ENCODE measurements at places on chromosomes 1 and 21.

GRCh38 chr1:46183079-46183847 is 7.0 kb upstream of the P3R3URF start:
- DNase-seq, result no peak

- peak; percentile 71 for DNase-seq
Measured at GRCh38 chr1:156838972-156839371, 19.9 kb downstream of the INSRR start.

DNA sequence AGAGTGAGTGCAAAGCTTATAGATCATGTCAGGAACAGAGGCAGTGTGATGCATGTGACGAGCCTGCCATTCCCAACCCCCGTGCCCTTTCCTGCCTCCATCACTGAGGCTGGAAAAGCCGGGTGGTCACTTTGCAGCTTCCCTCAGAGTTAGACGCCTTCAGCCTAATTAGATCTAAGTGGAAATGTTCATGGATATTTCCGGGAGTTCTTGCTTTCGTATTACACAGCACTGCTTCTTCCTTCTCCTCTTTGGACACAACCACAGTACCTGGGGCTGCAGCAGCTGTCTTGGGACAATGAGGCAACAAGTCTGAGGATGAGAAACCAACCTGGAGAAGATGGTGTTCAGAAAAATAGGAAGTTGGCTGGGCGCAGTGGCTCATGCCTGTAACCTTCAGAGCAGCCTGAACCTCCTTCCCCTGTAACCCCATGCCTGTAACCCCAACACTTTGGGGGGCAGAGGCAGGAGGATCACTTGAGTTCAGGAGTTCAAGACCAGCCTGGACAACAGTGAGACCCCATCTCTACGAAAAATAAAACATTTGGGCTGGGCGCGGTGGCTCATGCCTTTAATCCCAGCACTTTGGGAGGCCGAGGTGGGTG is 24.5 kb downstream of the SERINC2 start:
- DNase-seq, result no peak

DNA sequence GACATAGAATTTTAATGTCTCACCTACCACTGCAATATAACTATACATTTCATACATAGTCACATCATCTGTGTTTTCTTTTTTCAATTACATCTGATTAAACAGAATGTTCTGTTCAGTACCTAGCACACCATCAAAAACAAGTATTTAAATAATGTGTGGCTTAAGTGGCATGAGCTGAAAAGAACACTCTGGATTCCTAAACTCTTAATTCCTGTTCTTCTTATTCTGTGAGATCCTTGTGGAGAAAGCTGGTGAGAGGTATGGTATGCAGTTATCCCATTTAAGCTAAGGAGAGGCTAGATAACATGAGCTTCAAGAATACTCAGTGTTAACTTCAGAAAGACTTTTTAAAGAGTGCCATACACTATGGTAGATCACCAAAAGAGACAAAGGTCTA is 5.5 kb downstream of the TP53BP2 start:
- DNase-seq, result no peak

DNA sequence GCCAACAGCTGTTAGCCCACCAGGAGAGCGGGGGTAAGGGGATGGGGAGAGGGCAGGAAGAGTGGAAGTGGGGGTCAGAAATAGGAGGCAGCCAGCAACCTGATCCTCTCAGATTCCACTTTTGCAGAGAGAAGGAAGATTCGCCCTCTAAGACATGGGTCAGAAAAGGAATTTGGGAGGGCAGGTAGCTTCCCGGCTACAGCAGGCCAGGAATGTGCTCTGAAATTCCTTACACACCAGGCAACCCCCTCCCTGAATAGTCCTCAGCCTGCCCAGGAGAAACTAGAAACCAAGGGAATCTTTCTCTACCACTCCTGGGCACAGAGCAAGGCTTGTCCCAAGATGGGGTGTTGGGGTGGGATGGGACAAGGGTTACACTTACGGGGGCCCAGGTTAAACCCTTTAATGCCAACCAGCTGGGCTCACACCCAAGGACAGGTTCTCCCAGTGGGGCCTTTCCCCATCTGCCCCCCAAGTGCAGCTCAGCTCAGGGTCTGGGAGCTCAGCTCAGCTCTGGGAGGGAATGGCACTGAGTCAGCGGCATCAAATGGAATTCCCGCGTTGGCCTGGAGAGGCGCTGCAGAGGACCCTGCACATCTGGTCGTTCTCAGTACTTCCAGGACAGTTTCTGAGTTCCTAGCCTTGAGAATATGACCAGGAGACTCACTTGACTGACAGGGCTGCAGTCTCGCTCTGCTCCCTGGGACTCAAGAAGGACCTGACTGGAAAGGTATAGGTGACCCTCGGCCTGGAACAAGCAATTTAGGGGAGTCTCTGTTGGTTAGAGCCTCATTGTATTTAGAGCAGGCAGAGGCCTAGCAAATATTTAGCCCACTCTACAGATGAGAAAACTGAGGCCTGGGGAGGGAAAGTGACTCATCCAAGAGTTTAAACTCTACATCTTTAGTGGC is 761 bp downstream of the TNNT2 start:
- peak; percentile 49 for DNase-seq

- no peak for DNase-seq
Measured at GRCh38 chr1:107776900-107777663, 187.9 kb downstream of the VAV3 start.

GRCh38 chr1:81498471-81499462 is 302.0 kb upstream of the ADGRL2 start:
- DNase-seq, result no peak

DNA sequence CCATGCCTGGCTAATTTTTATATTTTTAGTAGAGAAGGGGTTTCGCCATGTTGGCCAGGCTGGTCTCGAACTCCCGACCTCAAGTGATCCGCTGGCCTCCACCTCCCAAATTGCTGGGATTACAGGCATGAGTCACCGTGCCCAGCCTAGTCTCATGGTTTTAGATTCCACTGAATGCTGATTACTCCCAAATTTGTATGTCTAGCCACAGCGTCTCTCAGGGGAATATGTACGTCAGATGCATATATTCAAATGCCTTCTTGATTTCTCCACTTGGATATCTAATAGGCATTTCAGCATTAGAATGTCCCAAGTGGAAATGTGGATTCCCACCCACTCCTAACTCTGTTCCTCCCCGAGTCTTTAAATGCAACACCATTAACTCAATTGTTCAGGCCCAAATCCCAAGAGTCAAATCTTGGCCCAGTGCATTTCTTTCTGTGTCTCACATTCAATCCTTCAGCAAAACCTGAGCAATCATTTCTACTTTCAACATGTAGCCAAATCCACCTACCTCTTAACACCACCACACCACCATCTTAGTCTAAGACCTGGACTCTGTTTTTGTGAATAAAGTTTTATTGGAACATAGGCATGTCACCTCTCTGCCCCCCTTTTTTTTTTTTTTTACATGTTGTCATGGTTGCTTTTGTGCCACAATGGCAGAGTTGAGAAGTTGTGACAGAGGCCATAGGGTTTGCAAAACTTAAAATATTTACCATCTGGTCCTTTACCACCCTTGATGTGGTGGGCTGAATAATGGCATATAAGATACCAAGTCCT is 9.8 kb upstream of the CAMTA1 start:
- DNase-seq, result no peak

GRCh38 chr1:155078469-155079209 is at the start of gene EFNA3:
EFNA3 (plus strand) TSS chr1:155078837; CDS start chr1:155078942, 105 bp downstream.
- peak; percentile 84 for DNase-seq

GRCh38 chr1:17984583-17984982 is 123.0 kb upstream of the IGSF21 start:
- peak; percentile 62 for DNase-seq

- DNase-seq, result no peak
Measured at GRCh38 chr1:185292237-185292636, 24.8 kb downstream of the IVNS1ABP start.

DNA sequence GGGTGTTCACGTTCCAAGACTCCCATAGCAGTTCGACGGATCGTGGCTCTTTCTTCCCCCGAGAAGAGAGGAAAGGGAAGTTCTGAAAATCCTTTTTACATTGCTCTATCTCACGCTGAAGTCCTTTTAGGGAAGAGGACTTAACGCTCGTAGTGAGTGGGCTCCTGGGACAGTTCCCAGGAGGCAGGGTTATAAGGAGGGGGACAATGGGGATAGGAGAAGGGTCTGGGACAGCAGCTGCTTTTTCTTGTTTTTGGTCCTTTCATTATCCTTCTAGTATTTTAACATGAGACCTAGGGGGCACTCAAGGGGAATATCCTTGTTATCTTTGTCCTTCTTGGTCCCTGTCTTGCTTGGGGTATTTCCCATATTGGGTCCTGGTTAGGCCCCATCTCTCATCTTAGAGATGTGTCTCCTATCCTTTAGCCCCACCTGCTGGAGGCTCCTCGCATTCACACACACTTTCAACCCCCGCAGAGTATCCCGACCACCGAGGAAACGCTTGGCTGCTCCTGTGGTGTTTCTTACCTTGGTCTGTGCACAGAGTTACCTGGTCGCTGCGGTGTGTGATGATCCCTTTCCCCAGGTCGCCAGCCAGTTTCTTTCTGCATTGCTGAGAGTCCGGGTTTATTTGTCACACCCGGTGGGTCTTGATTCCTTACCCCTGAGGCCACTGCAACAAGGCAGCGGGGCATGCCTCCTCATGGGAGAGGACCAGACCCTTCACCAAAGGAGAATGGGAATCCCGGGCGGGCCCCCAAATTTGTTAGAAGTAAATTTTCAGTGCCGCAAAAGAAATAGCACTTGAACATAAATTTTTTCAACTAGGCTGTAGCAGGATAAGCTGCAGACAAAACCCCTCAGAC is 29.7 kb downstream of the SCCPDH start:
- DNase-seq, result peak; percentile 79

DNA sequence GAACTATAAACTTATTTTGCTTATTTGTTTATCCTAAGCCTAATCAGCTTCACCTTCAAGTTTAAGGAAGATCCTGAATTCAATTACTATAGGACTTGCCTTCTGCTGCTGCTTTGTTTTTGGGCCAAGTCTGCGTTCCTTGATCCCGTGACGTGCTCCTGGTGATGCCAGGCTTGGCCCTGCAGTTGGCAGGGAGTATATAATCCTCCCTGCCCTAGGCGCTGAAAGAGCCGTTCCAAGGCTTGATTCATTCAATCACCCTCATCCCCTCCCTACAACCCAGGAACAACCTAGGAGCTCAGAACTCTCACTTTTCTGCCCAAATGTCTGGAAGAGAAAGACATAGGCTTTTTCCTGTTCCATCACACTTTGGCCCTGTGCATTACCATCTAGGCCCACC is 12.4 kb upstream of the LRRN2 start:
- no peak for DNase-seq

DNA sequence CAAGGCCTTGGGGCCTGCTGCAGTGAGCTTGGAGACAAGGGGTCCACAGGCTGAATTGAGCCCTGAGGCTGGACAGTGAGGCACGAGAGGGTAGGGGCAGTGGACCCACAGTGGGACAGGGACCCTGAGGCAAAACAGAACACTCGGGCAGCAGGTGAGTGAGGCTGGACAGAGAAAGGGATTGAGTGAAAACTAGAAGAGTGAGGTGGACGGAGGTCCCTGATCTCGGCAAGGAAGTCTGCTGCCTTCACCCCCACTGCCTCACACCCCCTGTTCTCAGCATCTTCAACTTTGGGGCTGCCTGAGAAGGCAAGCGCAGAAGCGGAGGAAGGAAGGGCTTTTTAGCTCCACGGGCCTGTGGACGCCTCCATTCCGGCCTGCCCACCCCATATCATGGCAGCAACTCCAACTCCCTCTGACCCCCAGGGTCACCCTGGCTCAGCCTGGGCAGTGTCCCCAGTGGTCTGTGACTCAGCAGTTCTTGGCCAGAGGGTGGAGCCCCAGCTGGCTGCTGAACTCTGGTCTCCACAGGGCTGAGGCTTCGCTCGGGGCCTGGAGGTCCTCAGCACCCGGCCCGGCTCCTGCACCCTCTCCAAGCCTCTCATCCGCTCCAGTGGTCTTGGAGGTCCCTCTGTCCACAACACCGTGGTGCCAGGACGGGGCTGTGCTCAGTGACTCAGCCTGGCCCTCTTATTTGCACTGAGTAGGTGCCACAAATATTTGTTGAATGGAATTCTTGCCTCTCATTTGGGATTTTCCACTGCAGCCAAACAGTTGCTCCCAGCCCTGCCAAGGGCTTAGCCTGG is 60.0 kb upstream of the EPS8L3 start:
- DNase-seq, result no peak

- no peak for DNase-seq
Measured at GRCh38 chr1:1143636-1144035, 27.7 kb upstream of the C1orf159 start.

GRCh38 chr1:209621286-209621685 is 30.9 kb downstream of the LAMB3 start:
- no peak for DNase-seq

DNA sequence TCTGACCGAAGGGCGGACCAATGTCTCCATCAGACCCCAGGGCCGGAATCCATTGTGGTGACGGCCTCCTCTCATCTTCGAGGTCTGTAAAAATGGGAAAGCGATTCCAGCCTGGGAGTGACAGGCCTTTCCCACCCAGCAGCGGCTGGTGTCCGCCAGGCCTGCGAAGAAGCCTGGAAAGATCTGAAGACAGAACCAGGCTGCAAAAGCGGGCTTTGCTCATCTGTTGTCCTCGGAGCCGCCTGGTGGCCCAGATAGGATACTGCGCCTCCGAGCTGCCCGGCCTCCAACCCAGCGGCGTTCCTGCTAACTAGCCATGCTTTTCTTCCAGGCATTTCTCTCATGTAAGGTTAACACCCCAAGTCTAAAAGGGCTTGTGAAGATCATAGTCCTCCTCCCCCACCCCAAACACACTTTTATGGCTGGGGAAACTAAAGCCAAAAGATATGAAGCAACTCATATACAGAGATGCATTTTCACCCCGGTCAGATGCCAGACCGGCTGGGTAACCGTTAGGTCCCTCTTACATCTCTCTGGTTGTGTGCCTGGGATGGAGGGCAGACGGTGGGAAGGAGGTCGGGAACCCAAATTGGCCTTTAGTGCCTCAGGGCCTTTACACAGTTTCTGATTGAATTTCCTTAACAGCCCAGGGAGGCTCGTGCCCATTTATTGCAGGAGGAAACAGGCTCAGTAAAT is 1.9 kb upstream of the DHRS3 start:
- DNase-seq, result peak; percentile 86

DNA sequence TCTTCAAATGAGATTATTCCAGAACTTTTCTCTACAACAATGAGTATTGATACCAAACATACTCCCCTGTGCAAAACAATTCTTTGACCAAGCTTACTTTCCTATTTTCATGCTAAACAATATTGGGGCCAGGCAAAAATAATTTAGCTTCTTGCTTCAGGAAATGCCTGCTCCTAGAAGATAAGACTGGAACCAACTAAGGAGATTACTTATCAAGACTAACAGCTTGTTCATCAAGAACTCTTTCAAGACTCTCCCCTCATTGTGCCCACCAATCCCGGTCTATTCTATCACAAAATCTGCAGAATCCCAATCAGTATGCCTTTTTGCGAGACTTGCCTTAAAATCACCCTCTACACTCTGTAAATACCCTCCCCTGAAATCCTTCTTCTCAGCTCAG is 536.6 kb downstream of the RWDD3 start:
- no peak for DNase-seq

GRCh38 chr1:93938461-93939145 is 29.4 kb upstream of the GCLM start:
- DNase-seq, result no peak

GRCh38 chr21:35801391-35801790 is 258.9 kb downstream of the SETD4 start:
- no peak for DNase-seq

- no peak for DNase-seq
Measured at GRCh38 chr1:155892796-155893195, 18.4 kb downstream of the RIT1 start.

- DNase-seq, result no peak
Measured at GRCh38 chr1:217983051-217983375, 302.1 kb upstream of the RRP15 start.

GRCh38 chr1:202105571-202106339 is 17.0 kb upstream of the GPR37L1 start:
- DNase-seq, result no peak

All from stimulated activated CD8-positive, alpha-beta memory T cell treated with anti-CD3 and anti-CD28 coated beads, Interleukin-4, amount 100 ng/mL, for 48 hours (primary cell).